ENCODE measurements at places on chromosomes 5 and 9.

DNA sequence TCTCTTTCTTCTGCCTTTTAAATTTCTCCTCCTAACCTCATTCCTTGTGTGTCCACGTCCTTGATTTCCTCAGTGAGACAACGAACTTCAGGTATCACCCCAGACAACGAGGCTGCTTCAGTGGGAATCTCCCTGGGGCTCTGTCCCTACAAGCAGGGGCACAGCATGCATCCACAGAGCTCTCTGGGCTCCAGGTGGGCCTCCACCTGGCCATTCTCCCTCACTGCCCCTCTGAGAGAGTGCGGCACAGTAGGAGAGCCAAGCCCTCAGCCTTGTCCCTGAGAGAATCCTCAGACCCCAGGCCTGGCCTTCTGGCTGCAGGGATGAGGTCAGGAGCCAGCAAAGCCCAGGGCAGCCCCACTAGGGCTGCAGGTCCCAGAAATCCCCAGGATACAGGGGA lies 105.3 kb downstream of the LHFPL2 start:
- DNase-seq = no peak

DNA sequence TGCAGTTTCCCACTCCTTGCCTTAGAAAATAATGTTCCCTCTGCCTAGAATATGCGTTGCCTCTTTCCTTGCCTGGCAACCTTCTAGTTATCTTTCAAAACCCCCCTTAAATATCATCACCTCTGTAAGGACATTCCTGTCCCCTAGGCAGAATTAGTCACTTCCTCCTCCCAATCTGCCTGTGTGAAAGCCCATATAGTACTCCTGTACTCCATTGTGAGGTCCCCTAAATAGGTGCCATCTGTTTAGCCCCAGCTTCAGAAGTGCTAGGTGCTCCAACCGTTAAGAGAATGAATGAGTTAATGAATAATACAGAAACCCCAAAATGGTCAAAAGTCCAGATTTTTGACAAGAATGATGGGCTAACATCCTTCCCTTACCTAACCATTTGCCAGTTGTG lies 181.4 kb downstream of the GDNF start:
- DNase-seq = no peak

GRCh38 chr5:18067615-18068014 lies 433.4 kb downstream of the TAF11L14 start:
- no peak for DNase-seq

GRCh38 chr5:37701868-37702267 lies 138.0 kb downstream of the GDNF start:
- DNase-seq = no peak

DNA sequence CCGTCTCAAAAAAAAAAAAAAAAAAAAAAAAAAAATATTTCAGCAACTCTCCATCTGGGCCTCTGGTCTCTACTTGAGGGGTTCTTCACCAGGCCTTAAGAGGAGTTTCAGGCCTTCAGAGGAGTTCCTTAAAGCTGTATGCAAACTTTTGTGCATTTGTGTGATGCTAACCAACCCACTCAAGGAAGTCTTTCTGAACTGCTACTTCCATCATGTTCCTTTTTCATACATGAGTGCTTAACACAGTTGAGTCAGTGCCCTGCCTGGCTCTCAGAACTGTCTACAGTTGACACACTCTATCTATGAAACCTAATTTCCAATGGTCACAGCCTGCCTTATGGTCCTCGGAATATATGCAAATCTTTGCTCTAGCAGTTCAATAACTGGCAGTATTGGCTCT lies 146.5 kb downstream of the MEF2C start:
- DNase-seq = no peak

DNA sequence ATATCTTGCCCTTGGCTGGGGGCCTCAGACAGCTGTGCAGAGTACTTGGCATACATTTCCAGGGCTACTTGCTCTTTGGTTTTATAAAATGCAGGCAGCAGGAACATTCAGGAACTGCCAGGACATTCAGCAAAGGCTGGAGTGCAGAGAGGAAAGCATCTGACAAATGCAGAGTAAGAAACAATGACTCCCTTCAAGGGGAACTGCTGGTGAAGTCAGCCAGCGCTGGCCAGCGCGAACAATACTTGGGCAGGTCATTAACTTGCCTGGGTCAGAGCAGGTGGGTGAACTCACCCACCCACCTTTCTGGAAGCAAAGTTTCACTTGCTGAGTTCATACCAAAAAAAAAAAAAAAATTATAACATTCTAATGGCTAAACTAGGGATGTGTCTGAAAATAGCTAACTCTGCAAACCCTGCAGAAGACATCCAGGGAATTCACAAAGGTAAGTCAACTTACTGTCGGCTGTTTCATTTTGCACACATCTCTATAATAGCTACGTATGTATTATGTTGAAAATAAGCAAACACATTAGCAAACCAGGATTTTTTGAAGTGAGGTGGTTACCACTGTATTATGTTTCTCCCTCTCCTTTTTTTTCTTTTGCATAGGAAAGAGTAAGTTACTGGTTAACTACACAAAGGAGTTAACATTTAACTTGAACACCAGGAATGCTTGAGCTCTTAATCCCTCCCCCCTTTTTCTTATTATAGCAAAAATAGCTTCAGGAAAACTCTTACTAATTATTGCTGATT lies 152.2 kb downstream of the GLIS3 start:
- DNase-seq = no peak

GRCh38 chr9:117777823-117778222 lies 73.6 kb downstream of the TLR4 start:
- no peak for DNase-seq

- DNase-seq = no peak
These were observed 468.0 kb upstream of the GRIN3A start for GRCh38 chr9:102206432-102206831.

Data from stimulated activated CD8-positive, alpha-beta memory T cell treated with anti-CD3 and anti-CD28 coated beads, Interleukin-15, amount 100 ng/mL, for 4 hours (primary cell).